ENCODE measurements at places on chromosomes 3 and 15.
A peak's percentile ranks its signal among the peaks of the same experiment; 100 is the strongest.

DNA sequence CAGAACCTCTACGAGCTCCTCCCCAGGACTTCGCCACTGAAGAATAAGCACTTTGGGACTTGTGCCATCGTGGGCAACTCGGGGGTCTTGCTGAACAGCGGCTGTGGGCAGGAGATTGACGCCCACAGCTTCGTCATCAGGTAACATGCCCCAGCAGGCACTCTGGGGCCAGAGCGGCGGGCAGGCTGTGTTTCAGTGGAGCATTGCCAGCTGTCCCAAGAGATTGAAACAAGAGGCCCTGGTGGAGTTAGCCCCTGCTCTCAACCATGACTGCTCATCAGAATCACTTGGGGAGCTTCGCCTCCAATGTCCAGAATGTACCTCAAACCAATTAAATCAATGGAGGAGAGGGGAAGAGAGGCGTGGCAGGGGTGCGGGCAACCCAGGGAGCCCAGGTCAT is 44.8 kb downstream of the ST8SIA2 start:
- DNase-seq = no peak

DNA sequence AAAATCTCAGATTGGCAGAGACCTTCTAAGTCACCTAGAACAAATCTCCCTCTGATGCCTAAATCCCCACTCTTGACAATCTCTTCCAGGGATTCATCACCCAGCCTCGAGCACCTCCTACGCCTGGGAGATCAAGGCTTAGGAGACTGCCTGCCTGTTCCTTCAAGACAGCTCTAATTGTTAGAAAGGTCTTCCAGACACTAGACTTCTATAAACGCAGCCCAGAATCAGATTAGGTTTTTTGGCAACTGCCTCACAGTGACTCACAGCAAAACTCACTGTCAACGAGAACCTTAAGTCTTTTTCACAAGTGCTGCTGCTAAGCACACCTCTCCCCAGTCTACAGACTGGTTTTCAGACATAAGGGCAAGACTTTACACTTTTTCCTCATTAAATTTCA is 23.1 kb downstream of the SRGAP3 start:
- no peak for DNase-seq

DNA sequence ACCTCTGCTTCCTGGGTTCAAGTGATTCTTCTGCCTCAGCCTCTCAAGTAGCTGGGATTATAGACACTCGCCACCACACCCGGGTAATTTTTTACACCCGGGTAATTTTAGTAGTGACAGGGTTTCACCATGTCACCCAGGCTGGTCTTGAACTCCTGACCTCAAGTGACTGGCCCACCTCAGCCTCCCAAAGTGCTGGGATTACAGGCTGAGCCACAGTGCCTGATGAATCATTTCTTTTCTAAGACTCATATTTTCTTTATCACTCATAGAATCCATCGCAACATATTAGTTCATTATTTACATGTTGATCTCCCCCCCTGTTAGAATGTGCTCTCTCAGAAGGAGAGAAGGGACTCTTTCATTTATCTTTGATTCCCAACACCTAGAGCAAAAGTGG is 109.5 kb upstream of the PTPRG start:
- DNase-seq = no peak

DNA sequence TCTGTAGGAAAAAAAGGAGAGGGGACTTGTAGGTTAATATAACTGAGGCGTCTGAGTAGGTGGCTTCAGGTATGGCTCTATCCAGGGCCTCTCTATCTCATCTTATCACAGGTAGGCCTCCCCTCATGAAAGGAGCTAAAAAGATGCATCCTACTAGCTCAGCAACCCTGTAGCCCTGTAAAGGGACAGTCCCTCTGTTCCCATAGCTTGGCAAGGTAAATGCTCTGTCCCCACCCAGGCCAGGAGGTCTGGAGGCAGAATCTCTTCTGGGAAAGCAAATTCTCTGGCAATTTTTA is 135.2 kb downstream of the CHSY1 start:
- DNase-seq = no peak

DNA sequence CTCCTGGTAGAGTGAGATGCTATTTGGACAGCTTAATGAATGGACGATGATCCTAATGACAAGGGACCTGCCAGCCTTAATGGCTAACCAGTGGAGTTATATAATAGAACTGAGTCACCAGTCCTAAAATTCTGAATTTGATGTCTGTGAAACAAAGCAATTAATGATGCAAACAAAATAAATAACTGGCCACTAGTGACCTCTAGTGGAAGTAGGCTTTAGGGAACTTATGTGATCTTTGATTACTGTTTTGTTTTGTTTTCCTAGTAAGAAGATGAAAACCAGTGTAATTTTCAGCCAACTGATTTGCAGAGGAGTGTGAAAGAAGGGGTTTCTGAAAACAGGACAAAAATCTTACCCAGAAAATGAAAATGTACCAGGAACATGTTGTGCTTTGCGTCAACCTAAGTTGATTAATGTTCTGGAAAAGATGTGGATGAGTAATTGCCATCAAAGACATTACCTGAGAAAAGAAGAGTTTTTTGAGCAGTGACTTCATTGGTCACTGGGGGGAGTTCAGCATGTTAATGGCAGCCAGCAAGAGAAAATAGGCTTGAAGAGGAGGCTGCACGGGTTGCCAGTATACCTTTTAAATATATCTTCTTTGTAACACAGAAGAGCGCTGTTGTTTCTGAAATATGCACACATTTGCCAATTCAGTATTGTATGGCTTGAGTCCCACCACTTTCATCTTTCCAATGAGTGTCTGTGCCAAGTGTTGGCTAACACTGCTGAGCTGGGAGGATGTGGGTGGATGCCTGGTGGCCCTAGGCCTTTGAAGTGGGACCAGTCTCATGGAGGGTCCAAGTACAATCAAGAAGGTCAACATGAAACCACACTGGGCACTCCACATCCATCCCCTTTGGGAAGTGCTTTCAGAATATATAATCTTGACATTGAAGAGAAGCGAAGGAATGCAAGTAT is 9.3 kb downstream of the VEPH1 start:
- DNase-seq = peak; percentile 58

DNA sequence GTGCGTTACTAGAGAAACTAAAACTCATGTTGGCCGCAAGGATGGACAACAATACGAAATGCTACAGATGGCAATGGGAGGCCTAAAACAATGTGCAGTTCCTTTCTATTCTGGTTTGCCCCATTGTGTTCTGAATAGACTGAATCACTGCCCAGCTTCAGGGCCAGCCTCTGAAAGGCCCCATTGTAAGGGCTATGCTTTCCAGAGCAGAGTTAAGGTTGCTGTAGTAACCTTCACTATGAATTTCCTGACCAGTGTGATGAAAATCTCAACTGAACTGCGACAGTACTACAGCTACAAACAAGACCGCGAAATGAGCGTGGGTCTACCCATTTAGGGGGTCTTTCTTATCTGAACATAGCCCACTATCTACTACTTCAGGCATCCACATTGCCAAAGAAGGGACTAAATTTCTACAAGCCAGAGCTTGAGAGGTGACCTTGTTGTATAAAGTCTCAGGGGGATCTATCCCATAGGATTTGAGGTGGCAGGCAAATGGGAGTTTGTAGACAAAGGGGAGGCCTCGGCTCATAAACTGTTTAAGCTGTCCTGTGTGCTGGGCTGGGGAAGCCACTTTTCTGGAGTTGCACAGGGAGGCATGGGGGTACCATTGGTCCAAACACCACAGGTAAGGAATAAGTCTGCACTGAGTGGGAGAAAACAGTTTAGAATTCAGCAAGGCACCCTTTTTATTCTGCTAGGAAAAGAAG is 80.1 kb downstream of the MYO1E start:
- DNase-seq = no peak

All from NCI-H1092 (cell line).